ENCODE measurements at places on chromosomes 5 and 9. TPM values are rescaled to one million over a fixed set of nuclear protein-coding genes. Genes with fewer than 3 reads are reported as not detected.
A peak's percentile ranks its signal among the peaks of the same experiment; 100 is the strongest.

Gene ADAMTS13
- 7.1 TPM for polyA plus RNA-seq

GRCh38 chr9:115134941-115135340 is 17.0 kb upstream of the TNC start:
- no peak for DNase-seq

DNA sequence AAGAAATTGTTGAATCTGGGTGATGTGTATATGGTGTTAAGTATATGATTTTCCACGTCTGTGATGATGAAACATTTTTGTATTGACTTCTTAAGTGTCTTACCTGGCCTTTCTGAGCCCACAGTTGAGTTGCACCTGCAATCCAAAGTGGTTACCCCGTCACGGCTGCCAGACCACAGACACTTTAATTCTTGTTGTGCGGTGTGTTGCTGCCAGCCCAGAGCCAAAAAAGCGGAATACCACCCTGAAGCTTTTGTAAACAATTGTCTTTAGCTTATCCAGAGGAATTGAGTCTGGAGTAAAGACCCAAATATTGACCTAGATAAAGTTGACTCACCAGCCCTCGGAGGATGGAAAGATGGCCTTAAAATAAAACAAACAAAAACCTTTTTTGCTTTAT is 35.1 kb downstream of the MTAP start:
- DNase-seq: no peak

DNA sequence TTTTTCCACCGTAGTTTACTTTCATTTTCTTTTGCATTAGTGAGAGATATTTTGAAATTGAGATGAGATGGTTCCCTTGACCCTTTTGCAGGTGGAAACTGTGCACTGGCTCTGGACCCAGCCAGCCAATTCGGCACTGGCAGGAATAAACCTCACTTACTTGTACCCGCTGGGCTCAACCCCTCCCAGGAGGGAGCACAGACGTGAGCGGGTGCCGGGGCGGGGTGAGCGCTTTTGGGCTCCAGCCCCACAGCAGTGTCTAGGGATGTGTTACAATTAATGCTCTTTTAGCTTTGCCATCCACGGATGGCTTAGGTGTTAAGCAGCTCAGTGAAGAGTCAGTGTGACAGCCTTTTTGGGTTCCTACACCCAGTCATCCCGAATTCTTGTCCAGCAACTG is 766.1 kb upstream of the CHD1 start:
- DNase-seq: no peak

Gene GLDC
- polyA plus RNA-seq: 17.6 TPM

Gene ADGRD2
- polyA plus RNA-seq: 0.23 TPM

DNA sequence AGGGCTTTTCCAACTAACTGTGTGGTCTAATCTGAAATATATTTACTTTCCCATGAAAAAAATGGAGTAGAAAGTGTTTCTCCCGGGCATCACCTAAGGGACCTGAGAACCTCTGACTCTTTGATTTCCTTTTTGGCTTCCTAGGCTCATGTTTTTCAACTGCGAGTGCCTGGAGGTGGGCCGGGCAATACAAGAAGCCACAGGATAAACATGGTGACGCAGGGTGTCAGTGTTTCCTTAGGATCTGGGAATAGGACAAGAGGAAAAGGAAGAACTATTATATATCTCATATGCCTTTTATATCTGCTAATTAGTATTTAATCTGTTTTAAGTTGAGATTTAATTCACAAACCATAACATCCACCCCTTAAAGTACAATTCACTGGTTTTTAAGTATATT is 11.4 kb upstream of the LECT2 start:
- DNase-seq: no peak

Gene ZNF169
- 5.5 TPM for polyA plus RNA-seq

- DNase-seq: no peak
Measured at GRCh38 chr5:166399781-166400180, 1891.7 kb upstream of the WWC1 start.

DNA sequence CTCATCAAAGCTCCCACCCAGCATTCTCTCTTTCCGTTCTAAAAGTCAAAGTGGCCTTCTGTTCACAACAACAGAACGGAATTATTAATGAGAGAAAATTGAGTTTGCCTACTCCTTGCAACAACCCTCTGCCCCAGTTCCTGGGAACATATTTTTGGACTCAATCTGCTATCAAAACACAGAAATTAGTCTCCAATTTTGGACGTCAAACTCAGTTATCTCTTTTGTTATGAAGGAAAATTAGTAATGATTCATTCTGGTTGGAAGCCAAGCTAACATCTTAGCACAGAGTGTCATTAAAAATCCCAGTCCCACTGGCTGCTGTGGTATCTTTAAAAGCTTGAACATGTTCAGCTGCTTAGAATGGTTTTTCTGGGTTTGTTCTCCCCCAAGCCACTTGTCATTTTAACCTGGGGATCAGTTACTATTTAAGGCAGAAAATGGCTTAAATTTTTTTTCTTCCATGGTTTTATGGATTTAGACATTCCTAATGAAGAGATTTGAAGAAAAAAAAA is 343.2 kb downstream of the TRIM32 start:
- no peak for DNase-seq

DNA sequence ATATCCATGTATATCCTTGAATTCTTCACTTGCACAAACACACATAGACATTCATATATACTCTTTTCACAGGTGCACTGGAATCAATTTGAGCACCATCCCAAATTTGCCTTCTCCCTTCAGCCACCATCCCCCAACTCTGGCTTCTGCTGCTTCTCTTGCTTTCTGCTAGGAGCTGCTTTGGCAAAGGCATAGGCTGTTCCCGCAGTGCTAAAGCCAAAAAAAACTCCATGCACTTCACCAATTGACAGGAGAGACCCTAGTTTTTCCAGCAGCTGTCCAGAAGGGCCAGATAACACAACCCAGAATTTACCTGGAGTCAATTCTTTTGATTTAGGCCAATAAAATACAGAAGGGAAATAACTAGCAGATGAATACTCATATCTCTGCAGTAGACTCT is 251.3 kb downstream of the NR2F1-AS1 start:
- DNase-seq: no peak

GRCh38 chr9:71587576-71588362 is 180.5 kb downstream of the CEMIP2 start:
- no peak for DNase-seq

DNA sequence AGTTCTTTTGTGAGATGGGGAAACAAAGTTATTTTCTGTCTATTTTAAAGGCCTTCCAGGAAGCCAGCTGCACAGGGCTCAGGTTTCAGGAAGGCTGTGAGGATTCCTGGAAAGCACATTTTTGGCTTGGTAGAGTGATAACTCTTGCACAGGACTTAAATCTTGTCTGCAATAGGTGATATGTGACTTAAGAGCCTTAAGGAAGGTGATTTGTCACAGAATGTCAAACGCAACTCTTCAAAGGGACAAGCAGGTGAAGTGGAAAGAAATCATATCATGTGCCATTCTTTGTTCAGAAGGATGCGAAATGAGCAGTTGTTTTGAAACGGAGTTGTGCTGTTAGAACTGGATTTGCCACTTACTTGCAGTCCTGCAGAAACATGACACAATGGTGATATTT is 459.3 kb downstream of the MAT2B start:
- DNase-seq: peak; percentile 10

- DNase-seq: no peak
Measured at GRCh38 chr5:136011414-136012001, 17.3 kb upstream of the TGFBI start.

DNA sequence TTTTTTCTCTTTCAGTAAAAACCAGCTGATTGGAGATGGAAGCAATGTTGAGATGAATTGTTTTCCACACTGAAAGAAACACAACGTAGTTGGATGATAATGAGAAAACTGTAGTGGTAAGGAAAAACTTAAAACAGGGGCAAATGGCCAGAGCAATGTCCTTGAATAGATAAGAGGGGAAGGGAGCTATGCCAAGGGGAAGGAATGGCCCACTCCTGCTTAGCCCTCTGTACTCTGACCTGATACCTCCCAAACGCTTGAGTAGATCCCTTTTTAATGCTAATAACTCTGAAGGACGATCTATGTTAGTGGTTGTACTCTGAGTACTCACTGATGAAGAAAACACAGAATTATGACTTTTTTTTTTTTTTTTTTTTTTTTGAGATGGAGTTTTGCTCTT is 114.7 kb upstream of the DAB2 start:
- no peak for DNase-seq

Gene TBC1D13
- polyA plus RNA-seq: 38.4 TPM

- no peak for DNase-seq
Measured at GRCh38 chr9:2180704-2181103, 165.6 kb downstream of the SMARCA2 start.

- no peak for DNase-seq
Measured at GRCh38 chr5:92979716-92980115, 601.3 kb downstream of the NR2F1-AS1 start.

DNA sequence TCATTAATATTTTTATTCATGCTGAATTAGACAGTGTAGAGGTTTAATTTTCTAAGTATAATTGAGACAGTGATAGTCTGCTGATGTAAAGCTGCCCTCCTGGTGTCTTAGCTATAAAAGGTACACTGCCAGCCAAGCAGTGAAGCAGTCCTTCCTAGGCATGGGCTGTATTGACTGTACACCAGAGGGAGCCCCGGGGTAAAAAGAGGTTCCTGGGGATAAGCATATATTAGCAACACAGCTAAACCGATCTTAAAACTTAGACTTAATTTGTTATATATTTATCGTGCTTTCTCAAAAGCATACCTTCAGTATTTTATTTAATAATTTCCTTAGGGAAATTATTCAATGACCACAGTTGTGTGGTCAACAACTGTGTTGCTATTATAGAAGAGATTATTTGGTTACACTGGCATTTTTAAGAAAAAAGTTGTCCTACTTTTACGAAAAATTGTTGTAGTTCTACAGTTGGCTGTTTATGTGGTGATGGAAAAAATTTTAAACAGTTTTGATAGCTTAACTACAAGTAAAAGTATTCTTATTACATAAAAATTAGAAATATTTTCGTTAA is 68.8 kb downstream of the ELL2 start:
- DNase-seq: no peak

Gene PWWP2A
- polyA plus RNA-seq: 33.0 TPM

GRCh38 chr5:151071848-151072629 is 8.8 kb downstream of the TNIP1 start:
- DNase-seq: no peak

DNA sequence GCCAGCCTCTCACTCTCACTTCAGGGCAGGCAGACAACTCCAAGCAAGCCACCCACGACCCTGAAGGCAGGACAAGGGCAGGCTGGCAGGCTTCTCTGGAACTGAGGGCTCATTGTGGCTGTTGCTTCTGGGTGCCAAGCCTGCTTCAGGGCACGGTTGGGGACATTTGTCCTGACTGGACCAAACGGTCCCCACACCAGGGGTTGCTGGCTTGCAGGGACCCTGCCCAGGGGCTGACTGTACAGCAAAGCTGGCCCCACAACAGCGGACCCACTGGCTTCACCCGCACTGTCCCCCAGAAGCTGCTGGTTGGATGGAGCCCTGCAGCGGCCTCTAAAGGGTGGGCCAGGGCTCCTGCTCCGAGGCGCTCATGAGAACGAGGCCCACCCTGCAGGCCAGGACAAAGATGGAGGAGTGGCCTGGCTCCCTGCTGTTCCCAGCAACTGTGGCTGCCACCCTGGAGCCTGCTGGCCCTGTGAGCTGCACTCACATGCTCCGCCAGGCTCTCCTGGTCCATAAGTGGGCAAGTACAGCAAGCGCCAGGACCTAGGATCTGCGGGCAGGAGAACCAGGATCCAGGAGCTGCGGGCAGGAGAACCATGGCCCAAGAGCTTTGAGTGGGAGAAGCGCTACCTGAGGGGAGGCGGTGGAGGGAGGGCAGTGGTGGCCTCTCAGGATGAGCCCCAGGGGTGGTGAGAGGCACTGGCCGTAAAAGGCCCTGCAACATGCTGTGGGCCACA is 34.4 kb upstream of the NSMF start:
- no peak for DNase-seq

DNA sequence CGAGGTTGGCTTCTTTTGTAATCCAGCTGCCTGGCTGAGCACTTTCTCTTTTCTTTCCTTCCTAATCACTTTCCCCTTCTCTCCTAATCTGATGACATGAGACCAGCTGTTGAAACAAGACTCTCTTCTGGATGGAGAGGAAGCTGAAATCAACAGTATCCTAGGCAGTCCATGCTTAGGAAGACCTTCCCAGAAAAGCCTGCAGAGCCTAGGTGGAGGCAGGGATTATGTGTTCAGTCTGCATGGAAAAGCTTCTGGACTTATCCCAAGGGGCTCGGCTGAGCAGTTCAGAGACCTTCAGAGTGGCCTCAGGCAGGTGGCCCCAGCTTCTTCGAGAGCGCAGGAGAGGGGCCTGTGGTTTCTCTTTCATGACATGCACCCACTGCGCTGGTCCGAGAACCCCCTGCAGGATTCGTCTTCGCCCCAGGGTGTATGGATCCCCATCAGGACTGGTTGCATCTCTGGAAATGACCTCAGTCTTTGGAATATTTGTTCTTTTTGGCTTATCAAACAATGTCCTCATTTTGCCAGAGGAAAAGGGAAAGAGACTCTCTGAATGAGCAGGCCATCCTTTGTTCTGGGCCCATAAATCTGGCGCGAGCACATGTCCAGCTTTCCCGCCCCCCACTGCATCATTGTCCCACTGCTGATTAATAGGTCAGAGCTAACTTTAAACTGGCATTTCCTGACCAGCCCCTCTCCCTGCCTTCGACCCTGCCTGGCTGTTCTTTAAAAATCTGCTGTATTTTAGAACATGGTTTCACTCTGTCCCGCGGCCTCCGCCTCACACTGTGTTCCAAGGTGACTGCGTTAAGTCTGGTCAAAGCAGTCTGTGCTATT is 177.9 kb upstream of the KLF4 start:
- DNase-seq: peak; percentile 20

DNA sequence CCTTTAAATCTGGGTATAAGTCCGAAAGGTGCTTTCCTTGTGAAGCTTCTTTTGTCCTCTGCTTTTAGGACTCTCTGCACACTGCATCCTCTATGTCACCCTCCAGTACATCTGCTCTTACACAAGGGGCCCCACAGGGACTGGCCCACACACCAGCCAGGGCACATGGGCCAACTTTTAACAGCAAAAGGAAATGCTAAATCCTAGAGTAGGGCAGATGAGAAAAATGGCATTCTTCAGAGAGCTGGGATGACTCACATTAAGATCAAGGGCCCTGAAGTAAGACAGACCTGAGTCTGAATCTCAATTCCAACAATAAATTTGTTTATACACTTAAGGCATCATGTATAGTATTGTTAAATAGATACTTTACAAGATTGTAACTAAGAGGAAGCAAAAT is 40.3 kb upstream of the CDKN2B start:
- DNase-seq: no peak

DNA sequence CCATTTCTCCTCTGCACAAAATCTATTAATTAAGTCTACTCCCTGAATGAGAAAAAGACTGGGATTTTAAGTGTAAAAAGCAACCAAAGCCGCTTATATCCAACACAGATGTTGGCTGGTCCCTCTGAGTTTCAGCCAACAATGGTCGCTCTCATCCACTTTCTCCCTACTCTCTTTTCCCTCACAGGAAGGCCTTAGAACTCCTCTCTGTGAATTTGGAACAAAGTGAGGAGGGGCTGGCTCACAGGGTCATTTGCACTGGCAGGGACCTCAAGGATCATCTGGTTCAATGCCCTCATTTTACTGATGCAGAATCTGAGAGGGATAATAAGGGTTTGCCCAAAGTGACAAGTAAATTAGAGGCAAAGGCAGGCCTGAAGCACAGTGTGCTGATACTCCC is 64.0 kb downstream of the DPYSL3 start:
- DNase-seq: no peak
